ENCODE measurements at places on chromosomes 13 and 19. TPM values are rescaled to one million over a fixed set of nuclear protein-coding genes. Genes with fewer than 3 reads are reported as not detected.

TMEM86B gene
- 4.4 TPM for total RNA-seq

WDR88 gene
- not detected for total RNA-seq

LHFPL6 gene
- 17.8 TPM for total RNA-seq

PIBF1 gene
- total RNA-seq: 46.3 TPM

SIGLEC10 gene
- 1.9 TPM for total RNA-seq

NALCN gene
- total RNA-seq: 21.6 TPM

LRRC63 gene
- total RNA-seq: 4.4 TPM

ADM5 gene
- total RNA-seq: 1.9 TPM

LRP3 gene
- total RNA-seq: 101 TPM

LRRC25 gene
- total RNA-seq: 0.31 TPM

ATP7B gene
- total RNA-seq: 32.2 TPM

NLRP4 gene
- total RNA-seq: not detected

MPND gene
- 16.6 TPM for total RNA-seq

SH2D3A gene
- total RNA-seq: 0.31 TPM

CEACAM20 gene
- total RNA-seq: not detected

MAST1 gene
- 131 TPM for total RNA-seq

ZNF844 gene
- total RNA-seq: 19.4 TPM

GAPDHS gene
- total RNA-seq: not detected

ACOD1 gene
- total RNA-seq: not detected

LGALS4 gene
- not detected for total RNA-seq

ZNF773 gene
- 35.4 TPM for total RNA-seq

RDH13 gene
- total RNA-seq: 31.0 TPM

ZNF738 gene
- total RNA-seq: 51.3 TPM

TMEM150B gene
- total RNA-seq: not detected

RASGRP4 gene
- not detected for total RNA-seq

TMEM38A gene
- total RNA-seq: 13.5 TPM

ZFP14 gene
- total RNA-seq: 44.4 TPM

CHAMP1 gene
- 15.0 TPM for total RNA-seq

CLDND2 gene
- not detected for total RNA-seq

CEACAM8 gene
- total RNA-seq: not detected

ZNF208 gene
- 14.7 TPM for total RNA-seq

FCGBP gene
- total RNA-seq: 5.0 TPM

ZSCAN4 gene
- total RNA-seq: not detected

TEX26 gene
- total RNA-seq: not detected

ZSWIM4 gene
- 17.5 TPM for total RNA-seq

CYP4F12 gene
- not detected for total RNA-seq

CNN1 gene
- total RNA-seq: not detected

TMEM190 gene
- not detected for total RNA-seq

DOCK6 gene
- 5.9 TPM for total RNA-seq

FCER2 gene
- total RNA-seq: not detected

ZNF708 gene
- 78.6 TPM for total RNA-seq

ZNF846 gene
- total RNA-seq: 45.4 TPM

ZNF415 gene
- 32.2 TPM for total RNA-seq

KIR3DL2 gene
- not detected for total RNA-seq

ZNF699 gene
- 26.3 TPM for total RNA-seq

IGFL3 gene
- total RNA-seq: not detected

Data from parietal lobe (tissue), 2 donors.